ENCODE measurements at places on chromosomes 6 and 20.

DNA sequence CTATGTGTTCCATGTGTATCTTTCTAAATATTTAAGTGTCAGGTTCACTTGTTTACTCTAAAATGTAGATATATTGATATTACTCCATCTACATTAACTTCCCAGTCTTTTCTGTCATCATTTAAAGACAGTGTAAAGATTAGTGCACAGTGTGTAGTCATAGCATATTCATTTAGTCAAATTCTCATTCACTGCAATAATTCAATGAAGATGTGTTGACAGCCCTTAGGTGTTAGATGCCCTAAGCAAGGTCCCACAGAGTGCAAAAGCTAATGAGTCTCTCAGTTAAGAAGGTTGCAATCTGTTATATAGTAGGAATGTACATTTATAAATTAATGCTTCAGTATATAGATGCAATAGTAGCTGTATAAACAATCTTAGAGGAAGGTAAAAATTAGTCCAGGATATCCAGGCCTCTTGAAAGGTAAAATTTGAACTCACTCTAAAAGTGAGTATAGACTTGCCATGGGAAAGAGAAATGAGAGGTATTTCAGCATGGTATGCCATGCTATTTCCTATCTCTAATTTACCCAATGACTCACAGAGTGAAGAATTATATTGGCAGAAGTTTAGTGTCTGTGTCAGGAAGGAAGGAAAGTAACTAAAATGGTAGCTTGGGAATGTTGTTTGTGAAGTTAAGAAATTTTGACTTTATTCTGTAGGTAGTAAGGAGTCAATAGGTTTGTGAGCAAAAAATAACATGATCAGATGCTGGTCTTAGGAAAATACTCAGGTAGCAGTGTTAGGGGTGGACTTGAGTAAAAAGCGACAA is 969.9 kb upstream of the CITED2 start:
- no peak for DNase-seq

DNA sequence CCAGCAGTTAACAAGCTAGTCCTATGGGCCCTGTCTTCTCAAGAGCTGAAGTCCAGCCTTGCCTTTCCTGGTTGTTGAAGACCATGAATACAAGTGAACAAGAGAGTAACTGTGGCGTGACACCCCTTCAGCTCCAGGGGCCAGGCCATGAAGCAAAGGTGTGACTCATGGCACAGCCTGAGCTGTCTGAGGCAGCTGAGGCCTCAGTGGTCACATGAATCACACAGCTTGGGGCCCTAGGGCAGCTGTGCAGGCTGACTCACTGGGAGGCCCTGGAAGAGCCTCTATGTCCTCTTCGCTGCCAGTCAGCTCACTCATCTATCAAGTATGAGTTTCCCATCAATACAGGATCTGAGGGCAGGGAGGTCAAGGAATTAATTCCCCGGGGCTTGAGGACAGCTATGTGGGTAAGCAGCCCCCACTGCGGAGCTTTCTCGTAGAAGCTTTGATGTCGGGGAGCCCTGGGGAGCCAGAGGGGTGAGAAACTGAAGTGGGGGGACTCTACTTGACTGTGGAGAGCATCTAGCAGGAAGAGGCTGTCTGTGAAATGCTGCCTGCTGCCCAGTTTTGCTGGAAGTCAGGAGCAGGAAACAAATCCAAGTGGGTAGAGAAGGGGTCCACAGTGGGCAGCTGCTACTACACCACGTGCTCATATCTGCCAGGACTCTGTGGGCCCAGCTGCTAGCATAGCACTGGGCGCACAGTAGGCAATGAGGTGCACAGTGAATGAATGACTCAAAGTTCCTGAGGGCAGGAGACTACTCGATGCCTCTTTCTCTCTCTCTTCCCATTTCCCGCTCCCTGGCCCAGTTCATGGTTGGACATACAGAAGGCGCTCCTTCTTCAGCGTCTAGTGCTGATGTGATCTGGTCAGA is 13.7 kb upstream of the FAM83C start:
- peak; percentile 71 for DNase-seq

GRCh38 chr6:170005665-170006064 is 254.2 kb downstream of the ERMARD start:
- no peak for DNase-seq

- no peak for DNase-seq
Measured at GRCh38 chr6:138847884-138848283, 52.0 kb downstream of the ECT2L start.

- no peak for DNase-seq
Measured at GRCh38 chr6:136351518-136352110, 62.0 kb upstream of the BCLAF1 start.
